ENCODE measurements at places on chromosomes 4 and X. TPM values are rescaled to one million over a fixed set of nuclear protein-coding genes. Genes with fewer than 3 reads are reported as not detected.
A peak's percentile ranks its signal among the peaks of the same experiment; 100 is the strongest.

Gene UGDH
- total RNA-seq, result 28.2 TPM

DNA sequence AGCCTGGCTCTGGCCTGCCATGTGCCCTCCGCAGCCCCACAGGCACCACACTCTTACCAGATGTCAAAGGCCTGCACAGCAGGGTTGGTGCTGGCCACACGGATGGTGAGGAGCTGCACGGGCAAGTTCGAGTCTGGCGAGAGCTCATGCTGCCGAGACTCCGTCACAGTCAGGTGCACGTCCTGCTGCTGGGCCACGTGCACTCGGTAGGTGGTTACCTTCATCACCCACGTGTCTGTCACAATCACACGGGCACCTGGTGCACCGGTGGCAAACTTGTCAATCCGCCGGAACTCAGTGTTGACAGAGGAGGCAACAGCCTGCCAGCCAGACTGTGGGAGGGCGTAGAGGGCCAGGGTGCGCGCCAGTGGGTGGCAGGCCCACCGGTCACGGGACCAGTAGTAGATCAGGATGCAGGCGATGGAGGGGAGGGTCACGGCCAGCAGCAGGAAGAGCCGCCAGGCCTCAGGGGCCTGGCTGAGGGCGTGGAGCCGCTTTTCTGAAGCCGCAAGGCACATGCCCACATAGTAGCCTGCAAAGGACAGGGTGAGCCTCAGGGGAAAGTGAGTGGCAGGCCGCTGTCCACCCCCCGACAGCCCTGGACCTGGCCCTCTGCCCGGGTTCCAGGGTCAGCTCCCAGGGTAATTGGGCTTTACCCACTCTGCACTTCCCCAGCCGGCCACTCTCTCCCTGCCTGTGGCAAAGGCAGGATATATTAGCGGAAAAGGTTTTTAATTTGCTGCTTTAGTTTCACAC lies 2.9 kb downstream of the TMEM129 start:
- peak; percentile 34 for DNase-seq

Gene TRIM61
- not detected for total RNA-seq

- no peak for DNase-seq
These were observed 193.4 kb upstream of the GPR101 start for GRCh38 chrX:137227151-137227550.

Gene FAM149A
- not detected for total RNA-seq

Gene CTAG2
- not detected for total RNA-seq

- DNase-seq, result peak; percentile 56
These were observed 30.1 kb downstream of the NEIL3 start for GRCh38 chr4:177339477-177340374.

DNA sequence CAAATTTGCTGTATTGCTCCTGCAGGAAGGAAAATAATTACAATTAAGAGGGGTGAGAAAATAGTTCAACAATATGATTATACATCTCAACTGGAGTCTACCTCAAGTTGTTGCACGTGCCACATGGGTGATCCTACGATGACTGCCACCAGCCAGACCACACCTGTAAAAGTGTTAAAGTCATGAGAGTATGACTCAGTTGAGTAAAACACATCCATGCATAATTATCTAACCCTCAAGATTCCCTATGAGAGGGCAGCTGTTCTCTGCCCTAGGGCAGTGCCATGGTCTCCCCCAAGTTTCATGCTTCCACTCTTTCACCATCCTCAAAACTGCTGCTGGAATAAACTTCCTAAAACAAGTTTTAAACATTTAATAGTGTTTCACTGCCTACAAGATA lies 44.1 kb downstream of the QRFPR start:
- no peak for DNase-seq

Gene SFRP2
- total RNA-seq, result not detected

- DNase-seq, result no peak
These were observed 37.4 kb upstream of the STS start for GRCh38 chrX:7109838-7110793.

GRCh38 chrX:123873956-123874355 lies 14.1 kb downstream of the XIAP start:
- peak; percentile 20 for DNase-seq

Gene SLC49A3
- total RNA-seq, result 7.7 TPM

- no peak for DNase-seq
These were observed 144.8 kb downstream of the FAT4 start for GRCh38 chr4:125459531-125459930.

DNA sequence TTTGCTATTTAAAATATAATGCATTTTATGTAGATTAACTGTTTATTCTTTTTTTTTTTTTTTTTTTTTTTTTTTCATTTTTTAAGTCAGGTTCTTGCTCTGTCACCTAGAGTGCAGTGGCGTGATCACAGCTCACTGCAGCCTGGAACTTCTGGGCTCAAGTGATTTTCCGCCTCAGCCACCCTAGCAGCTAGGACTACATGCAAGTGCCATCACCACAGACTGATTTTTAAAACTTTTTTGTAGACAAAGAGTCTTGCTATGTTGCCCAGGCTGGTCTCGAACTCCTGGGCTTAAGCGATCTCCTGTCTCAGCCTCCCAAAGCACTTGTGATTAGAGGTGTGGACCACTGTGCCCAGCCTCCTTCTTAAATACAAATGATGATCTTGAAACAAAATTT lies 159.9 kb downstream of the CAMK2D start:
- DNase-seq, result no peak

DNA sequence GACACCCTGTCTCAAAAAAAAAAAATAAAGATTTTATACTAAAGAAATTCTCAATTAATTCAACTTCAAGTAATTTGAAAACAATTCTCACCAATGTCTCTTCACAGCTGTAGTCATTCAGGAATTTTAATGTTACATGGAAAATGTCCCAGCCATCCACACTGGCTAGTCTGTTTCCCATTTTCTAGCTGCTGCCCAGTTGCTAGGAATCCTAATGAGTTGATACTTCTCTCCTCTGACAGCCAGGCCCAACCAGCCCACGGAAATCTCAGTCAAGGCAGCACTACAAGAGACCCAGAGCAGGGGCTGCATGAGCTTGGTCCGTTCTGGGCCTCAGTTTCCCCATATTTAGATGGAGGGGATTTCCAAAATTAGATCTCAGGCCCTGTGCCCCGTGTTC lies 59.1 kb downstream of the CASP3 start:
- DNase-seq, result no peak

DNA sequence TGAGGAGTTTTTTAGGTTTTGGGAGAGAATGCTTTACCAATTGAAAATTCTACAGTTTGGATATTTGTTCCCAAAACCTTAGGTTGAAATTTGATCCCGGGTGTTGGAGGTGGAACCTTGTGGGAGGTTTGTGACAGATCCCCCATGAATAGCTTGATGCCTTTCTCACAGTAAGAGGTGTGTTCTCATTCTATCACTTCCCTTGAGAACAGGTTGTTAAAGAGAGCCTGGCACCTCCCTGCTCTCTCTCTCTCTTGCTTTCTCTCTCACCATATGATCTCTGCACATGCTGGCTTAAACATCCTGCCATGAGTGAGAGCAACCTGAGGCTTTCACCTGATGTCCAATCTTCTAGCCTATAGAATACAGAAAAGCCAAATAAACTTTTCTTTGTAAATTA lies 1475.5 kb upstream of the AGA start:
- no peak for DNase-seq

DNA sequence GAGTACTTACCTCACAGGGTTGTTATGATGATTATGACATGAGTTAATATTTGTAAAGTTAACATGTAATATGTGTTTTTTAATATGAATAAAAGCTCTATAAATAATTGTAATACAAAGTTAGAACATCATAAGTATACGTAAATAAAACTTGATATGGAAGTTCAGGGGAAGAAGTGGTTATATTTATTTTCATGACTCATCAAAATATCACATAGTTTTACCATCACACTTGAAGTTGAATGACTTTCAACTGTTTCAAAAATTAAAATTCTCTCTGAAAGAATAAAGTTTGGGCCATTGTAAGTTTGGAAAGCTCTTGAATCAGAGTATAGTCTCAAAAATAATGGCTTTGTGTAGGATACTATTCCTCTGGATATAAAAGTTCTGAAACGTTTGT lies 8.3 kb downstream of the SH2D1A start:
- no peak for DNase-seq

DNA sequence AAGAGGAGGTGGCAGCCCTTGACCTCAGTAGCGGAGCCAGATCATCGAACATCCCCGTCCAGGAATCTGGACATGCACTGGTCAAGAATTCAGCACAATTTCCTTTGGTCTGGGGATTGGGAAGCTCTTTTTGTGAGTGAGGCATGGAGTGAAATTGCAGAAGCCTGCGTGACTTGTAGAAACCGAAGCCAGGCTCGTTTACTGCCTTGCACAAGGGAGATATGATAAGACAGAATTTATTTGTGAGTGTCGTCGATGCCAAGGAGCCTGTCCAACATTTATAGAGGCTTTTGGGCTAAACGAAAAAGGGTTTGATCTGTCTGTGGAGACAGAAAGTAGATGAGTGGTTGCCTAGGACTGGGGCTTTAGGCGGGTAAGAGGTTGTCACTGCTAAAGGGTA lies 50.6 kb downstream of the TBL1X start:
- no peak for DNase-seq

- DNase-seq, result no peak
These were observed 36.7 kb downstream of the PSAPL1 start for GRCh38 chr4:7398104-7398423.

DNA sequence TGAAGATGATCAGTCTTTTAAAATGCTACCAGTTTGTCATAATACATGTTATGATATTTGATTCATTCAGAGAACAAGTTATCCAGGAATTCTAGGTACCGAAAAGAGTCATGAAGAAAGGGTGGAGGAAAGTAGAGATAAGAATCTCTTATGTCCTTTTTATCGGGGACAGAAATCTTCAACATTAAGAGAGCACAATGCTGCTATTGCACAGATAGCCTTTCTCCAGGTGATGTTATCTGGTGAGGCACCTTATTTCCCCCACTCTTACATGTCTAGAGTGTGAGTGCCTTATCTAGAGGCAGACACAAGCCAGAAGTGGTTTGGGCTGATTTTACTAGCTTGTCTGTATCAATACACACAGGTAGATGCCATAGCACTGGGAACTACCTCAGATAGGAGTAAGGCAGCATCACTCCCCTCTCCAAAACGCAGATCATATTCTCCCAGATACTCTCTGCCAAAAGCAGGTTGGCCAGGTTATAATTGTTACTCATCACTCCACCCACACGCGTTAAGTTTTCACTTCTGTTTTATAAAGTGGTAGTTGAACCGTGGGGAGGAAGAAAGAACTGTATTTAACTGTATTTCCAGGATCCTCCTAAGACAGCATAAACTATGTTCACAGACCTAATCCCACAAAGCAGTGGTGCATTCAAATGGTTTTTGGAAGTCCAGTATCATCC lies 38.4 kb downstream of the AREG start:
- DNase-seq, result no peak

Gene FSTL5
- not detected for total RNA-seq

Gene ODAPH
- not detected for total RNA-seq

GRCh38 chr4:15331930-15332329 lies 95.9 kb upstream of the C1QTNF7 start:
- DNase-seq, result no peak

GRCh38 chr4:180336494-180337090 lies 1906.6 kb upstream of the TENM3 start:
- no peak for DNase-seq

Gene SCD5
- total RNA-seq, result 31.0 TPM

Gene PFKFB1
- total RNA-seq, result under 0.01 TPM

GRCh38 chr4:36702245-36702644 lies 420.8 kb downstream of the DTHD1 start:
- no peak for DNase-seq

- DNase-seq, result no peak
These were observed 162.7 kb upstream of the GALNTL6 start for GRCh38 chr4:171650543-171650942.

GRCh38 chr4:66568001-66568400 lies 897.7 kb upstream of the EPHA5 start:
- DNase-seq, result no peak

- DNase-seq, result no peak
These were observed 11.3 kb downstream of the SMIM10L2A start for GRCh38 chrX:135432881-135433521.
